ENCODE measurements at places on chromosomes 11 and 22.

DNA sequence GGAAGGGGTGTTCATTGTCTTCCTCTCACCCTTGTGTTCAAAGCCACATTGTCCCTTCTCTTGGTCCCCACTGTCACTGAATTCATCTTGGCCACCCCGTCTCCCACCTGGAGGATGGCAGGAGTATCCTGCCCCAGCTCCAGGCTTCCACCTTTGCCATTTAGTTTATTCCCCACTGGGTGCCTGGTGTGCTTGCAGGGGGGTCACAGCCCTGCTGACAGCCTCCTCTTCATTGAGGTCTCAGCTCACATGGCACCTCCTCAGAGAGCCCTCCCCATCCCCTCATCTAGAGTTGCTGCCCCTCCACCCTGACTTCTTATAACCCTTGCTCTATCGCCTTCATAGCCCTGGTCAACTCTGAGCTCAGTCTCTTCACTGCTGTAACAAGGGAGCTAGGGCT, 36.6 kb downstream of the KIAA1671 start:
- DNase-seq = no peak

GRCh38 chr11:65487467-65488272, 11.2 kb upstream of the MALAT1 start:
- DNase-seq = peak; percentile 96

DNA sequence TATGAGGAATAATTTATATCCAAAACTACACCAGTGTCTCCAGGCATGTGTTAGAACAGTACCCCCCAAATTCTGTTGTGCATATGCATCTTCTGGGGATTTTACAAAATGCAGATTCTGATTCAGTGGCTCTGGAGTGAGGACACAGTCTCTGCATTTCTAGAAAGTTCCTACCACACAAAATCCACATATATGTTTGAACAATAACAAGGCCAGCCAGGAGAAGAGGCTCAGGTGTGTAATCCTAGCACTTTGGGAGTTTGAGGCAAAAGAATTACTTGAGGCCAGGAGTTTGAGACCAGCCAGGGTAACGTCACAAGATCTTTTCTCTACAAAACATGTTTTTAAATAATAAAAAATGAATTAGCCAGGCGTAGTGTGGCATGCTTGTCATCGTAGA, 84.9 kb downstream of the ZNF280B start:
- DNase-seq = no peak

- no peak for DNase-seq
These were observed 176.5 kb upstream of the POU2AF2 start for GRCh38 chr11:111069066-111069465.

DNA sequence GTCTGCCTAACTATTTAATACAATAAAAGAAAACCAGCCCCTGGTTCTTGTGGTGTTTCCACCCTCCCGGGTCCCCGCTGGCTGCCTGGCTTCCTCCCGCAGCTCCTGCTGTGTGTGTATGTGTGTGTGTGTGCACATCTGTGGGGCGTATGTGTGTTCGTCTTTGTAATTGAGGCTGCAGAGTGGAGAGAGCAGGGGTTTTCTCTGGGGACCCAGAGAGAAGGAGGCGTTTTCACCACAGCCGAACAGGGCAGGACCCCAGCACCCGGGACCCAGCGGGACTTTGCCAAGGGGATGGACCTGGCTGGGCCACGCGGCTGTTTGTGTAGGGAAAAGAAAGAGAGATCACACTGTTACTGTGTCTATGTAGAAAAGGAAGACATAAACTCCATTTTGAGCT, 42.7 kb downstream of the IGLL1 start:
- no peak for DNase-seq

GRCh38 chr11:131612533-131612932, 242.1 kb downstream of the NTM start:
- no peak for DNase-seq

GRCh38 chr11:35932121-35932520, 11.7 kb upstream of the LDLRAD3 start:
- DNase-seq = no peak

DNA sequence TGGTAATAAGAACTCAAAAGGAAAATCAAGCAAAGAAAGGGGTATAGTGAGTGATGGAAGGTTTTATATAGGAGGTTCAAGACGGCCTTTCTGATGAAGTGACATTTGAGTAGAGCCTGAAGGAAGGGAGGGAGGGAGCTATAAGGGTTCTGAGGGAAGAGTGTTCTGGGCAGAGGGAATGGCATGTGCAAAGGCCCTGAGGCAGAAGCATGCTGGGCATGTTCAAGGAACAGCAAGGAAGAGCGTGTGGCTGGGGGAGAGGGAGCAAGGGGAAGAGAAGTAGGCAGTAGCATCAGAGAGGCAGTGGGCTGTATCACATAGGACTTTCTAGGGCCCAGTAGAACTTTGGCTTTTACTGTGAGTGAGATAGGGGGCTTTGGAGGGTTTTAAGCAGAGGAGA, 108.9 kb upstream of the NAV2 start:
- no peak for DNase-seq

DNA sequence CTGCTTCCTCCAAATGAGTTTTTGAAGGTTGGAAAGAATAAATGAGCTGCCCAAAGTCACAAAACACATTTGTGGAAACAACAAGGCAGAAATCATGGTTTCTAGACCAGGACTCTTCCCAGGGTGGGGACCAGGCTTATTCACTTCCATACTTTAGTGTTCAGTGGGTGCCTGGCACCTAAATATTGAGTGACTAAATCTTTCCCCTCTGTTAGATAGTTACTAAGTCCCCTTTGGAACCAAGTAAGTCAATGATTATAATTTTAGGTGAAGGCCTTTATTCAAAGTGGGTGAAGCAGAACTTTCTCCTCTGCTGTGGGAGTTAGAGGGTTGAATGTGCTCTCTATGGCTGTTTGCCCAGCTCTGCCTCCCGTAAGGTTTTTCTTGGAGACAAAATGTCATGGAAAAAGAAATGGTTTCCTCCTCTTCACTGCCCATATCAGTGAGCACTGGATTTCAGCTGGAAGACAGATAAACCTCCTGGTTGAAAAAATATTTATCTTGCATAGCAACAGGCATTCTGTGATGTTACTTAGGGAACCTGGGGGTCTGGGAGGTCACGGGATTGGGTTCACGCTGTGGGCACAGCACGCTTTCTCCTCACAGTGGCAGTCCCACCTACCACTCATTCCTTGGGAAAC, 117.8 kb downstream of the CCDC81 start:
- no peak for DNase-seq

GRCh38 chr22:24181996-24182899, 961 bp downstream of the SUSD2 start:
- no peak for DNase-seq

GRCh38 chr11:112761911-112762706, 199.1 kb upstream of the NCAM1 start:
- no peak for DNase-seq

DNA sequence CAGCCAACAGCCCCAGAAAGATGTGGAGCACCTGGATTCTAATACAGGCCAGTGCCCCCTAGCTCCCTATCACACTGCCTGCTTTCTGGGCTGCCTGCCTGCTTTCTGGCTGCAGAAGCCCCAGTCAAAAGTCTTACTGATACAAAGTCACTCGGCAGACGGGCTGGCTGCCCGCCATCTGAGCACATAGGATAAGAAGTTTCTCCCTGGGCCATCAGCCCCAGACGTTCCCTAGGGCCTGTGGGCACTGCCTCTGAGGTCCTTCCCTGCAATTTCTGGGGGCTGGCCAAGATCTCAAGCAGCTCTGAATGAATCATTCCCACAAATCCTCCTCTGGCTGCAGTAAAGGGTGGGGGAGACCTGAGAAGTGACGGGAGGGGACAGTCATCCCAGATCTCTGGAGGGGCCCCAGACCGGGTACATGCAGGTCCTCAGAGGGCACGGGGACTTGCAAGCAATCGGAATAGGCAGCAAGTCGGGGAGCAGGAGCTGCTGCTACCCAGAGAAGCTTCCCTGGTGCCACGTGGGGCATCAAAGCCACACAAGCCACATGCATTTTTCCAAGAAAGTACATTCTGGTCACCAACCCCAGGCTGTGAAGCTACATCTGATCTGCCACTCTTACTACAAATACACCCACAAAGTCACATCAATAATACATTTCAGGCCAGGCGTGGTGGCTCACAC, 4.7 kb downstream of the TPST2 start:
- no peak for DNase-seq

DNA sequence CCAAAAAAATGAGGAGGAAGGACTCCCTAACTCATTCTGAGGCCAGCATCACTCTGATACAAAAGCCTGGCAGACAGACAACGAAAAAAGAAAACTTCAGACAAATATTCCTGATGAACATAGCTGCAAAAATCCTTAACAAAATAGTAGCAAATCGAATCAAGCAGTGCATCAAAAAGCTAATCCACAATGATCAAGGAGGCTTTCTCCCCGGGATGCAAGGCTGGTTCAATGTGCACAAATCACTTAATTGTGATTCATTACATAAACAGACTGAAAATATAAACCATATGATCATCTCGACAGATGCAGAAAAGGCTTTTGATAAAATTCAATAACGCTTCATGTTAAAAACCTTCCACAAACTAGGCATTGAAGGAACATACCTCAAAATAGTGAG, 16.4 kb downstream of the MTMR2 start:
- DNase-seq = no peak

- DNase-seq = no peak
These were observed 4.0 kb downstream of the VSTM5 start for GRCh38 chr11:93846411-93846810.

DNA sequence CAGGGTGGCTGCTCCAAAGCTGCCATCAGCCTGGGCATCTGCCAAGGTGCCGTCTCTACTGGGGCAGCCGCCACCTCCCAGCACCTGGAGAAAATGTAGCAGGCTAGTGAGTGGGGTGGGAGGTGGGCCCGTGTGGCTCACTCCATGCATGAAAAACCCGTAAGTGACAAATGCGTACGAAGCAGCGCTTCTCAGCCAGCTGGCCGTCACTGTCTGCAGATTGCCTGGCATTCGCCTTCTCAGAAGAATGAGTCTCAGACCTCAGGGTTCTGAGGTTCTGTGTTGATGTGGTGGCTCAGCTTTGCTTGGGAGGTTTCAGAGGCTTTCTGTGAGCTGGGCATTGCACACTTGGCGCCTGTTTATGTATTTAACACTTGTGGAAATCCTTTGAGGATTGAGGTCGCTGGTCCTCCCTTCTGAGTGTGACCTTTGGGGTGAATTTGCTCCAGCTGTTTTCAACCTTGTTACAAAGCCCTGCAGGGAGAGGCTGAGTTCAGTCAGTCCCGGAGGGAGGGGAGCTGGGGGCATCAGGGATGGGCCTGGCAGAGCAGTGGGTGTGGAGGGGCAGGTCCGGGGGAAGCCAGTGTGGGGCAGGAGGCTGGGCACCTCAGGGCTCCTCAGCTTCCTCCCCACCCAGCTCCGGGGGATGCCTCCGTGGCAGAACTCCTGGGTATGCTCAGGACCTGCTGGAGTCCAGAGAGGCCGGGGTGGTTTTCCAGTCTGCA, 977.0 kb downstream of the TBC1D22A start:
- DNase-seq = no peak

GRCh38 chr11:46590740-46591605, 2.9 kb downstream of the AMBRA1 start:
- no peak for DNase-seq

DNA sequence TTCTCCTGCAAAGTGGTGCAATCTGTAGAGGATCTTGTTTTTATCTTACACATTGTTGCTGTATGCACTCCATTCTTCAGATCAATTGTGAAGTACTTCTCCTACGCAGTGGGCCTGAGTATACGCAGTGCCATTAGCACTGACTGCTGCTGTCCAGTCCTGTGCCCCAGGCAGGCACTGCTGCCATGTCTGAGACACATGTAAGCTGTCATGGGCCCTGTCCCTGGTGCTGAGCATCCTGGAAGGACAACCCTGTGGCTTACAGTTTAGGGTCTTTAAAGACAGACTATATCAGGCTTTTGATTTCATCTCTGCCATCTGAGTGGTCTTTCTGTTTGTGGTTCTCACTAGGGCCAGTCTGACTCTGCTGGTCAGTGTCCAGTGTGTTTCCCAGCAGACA, 44.8 kb upstream of the PTPN5 start:
- DNase-seq = peak; percentile 56

GRCh38 chr11:127114035-127114434, 113.5 kb upstream of the KIRREL3 start:
- DNase-seq = no peak

- DNase-seq = peak; percentile 80
These were observed at the start of gene PLCB3 for GRCh38 chr11:64251016-64251752. Gene PLCB3, plus strand, starts transcription at chr11:64251530. Its CDS starts 120 bp downstream, at chr11:64251650.

- DNase-seq = no peak
These were observed 12.3 kb downstream of the PKNOX2 start for GRCh38 chr11:125176866-125177265.

DNA sequence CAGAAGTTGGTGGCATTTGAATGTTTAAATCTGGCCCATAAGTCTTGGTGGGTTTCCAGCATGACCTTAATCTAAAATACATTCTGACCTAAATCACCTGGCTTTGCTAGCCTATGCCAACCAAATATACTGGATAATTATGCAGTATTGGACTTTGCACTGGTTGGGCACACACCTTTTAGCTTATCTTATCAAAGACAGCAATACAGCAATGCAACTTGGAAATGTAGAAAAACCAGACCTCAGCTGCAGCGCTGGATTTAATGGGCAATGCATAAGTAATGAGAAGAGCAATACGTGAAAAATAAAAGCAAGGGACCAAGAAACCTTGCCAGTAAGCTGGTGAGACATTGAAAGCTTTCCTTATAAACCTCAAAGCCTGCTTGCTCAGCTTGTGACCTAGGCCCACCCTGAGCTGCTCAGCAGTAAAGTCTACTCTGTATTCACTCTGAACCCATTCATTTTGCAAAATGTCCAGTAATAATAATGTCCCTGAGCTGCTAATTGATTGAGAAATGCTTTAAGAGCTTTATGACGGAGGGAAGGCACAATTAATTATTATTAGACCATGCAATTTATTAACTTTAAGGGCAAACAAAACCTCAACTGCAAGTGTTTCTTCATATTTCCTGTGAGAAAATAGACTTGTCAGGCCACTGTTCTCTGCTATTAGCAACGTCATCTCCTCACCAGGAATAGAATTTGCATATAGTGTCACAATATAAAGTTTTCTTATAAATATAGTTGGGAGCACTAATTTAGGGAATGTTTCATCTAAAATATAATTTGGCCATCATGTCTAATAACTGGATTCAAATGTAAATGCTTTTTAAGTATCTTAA, 49.4 kb upstream of the CEP295 start:
- DNase-seq = no peak

DNA sequence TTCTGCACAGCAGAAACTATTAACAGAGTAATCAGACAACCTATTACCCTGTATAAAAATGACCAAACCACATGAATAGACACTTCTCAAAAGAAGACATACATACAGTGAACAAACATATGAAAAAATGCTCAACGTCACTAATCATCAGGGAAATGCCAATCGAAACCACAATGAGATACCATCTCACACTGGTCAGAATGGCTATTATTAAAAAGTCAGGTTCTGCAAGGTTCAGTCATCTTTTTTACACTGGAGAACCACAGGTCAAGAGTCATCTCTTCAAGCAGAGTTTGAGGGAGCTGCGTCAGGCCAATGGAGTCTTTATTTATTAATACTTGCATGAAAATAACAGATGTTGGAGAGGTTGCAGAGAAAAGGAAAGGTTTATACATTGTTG, 40.4 kb downstream of the RCN1 start:
- DNase-seq = no peak

Data from T47D (cell line).